ENCODE measurements at places on chromosomes 2 and 18. TPM values are rescaled to one million over a fixed set of nuclear protein-coding genes. Genes with fewer than 3 reads are reported as not detected.

The DSC3 gene
- 306 TPM for total RNA-seq

GRCh38 chr2:7077660-7078267, 160.6 kb downstream of the RNF144A start:
- no peaks in the 10 kb centered on the region for H3K27me3 ChIP-seq
- peaks cover 8% of the 10 kb centered on the region for H3K36me3 ChIP-seq
- no peak overlapping the region for H3K4me3 ChIP-seq
- no peak overlapping the region for H3K27ac ChIP-seq
- no peaks in the 10 kb centered on the region for H3K4me1 ChIP-seq
- no peak for DNase-seq

- H3K27ac ChIP-seq = no peak overlapping the region
- no peaks in the 10 kb centered on the region for H3K27me3 ChIP-seq
- DNase-seq = no peak
Observed at GRCh38 chr2:96797066-96797625, 18.9 kb upstream of the CNNM3 start.

- no peak overlapping the region for H3K4me3 ChIP-seq
- no peaks in the 10 kb centered on the region for H3K27me3 ChIP-seq
- no peaks in the 10 kb centered on the region for H3K4me1 ChIP-seq
- H3K36me3 ChIP-seq = no peaks in the 10 kb centered on the region
Observed at GRCh38 chr18:3411854-3412268, 38.1 kb upstream of the TGIF1 start.

GRCh38 chr18:11035814-11036495, 113.4 kb downstream of the PIEZO2 start:
- no peak overlapping the region for H3K27ac ChIP-seq
- peaks cover 26% of the 10 kb centered on the region for H3K4me1 ChIP-seq
- H3K4me3 ChIP-seq = no peak overlapping the region

DNA sequence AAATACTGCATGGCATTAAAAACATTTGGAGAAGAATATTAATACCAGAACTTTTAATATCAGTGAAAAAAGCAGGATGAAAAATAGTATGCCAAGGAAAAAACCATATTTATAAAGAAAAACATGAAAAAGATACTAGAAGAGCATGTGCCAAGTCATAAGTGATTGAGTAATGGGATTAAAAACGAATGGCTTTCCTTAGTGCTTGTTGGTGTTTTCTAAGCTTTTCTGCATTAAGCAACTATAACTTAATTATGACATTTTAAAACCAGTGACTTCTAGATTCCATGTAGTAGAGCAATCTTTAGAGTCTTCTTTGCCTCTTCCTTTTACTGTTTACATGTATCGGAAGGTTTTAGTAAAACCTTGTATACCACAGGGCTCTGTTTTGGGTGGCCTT, 6.6 kb downstream of the MAPRE3 start:
- no peak for DNase-seq
- H3K27ac ChIP-seq = no peak overlapping the region
- peaks cover 21% of the 10 kb centered on the region for H3K27me3 ChIP-seq
